ENCODE measurements at places on chromosomes 13 and 19.

GRCh38 chr19:3479177-3479833, 1.0 kb downstream of the SMIM24 start:
- DNase-seq, result no peak

DNA sequence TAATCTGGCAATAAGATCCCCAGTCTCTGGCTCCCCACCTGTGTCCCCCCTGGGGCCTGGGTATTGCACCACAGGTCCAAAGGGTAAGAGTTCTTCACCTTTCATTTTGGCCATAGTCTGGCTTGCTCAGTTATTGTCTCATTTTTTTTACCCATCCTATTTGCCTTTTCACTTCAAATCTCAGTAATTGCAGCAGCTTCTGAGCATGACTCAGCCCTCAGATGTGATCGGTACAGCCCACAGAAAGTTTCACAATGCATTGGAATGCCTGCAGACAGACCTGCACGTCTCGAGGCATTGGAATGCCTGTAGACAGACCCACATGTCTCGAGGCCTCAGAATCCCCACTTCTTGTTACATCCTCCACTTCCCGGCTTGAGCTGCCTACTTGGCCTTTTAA, 173.6 kb downstream of the NUFIP1 start:
- no peak for DNase-seq

DNA sequence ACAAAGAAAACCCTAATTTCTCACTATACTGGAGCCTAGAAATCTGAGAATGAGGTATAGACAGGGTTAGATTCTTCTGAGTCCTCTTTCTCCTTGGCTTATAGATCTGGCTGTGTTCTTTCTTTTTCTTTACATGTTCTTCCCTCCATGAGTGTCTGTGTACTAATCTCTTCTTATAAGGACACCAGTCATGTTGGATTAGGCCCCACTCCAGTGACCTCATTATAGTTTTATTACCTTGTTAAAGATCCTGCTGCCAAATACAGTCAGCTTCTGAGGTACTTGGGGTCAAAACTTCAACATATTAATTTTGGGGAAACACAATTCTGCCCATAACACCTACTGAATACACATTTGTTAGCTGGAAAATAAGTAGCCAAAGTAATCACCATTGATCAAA, 302.6 kb downstream of the PCDH9 start:
- no peak for DNase-seq

GRCh38 chr13:96710166-96710862, 284.0 kb downstream of the OXGR1 start:
- no peak for DNase-seq

DNA sequence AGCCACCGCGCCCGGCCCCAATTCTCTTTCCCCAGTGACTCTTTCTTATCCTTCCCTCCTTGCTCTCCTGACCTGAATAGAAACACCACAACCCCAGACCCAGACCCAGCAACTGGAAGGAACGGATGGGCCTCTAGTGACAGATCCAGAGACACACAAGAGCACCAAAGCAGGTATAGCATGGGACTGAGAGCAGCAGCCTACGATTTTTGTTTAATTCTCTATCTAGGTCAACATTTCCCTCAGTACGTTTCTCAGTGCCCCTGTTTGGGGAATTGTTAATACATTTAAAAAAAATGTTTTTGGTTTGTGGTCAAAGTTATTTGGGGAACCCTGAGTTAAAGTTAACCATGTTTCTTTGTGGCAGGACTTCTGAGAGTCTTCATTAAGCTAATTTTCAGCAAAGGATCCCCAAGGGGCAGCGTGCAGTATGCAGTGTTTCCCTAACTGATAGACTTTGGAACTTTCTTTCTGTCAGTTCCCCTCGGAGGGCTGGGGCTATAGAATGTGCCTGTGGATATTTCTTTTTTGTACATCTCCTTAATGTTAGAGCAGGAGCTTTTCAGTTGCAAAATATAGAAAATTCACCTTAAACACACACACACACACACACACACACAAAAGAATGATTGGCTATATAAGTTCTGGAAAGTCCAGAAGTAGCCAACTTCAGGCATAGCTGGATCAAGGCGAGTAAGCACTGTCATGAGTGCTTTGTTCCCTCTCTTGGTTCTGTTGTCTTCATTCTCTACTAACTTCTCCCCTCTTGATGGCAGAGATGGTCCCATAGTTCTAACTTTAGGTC, 6.3 kb downstream of the FXYD5 start:
- DNase-seq, result no peak

Measured in activated naive CD4-positive, alpha-beta T cell (primary cell).